Left ventricle myocardium inferior (tissue), 1 donor: ENCODE measurements at places on chromosomes 5 and 9.
A peak's percentile ranks its signal among the peaks of the same experiment; 100 is the strongest.

- no peak overlapping the region for H3K27ac ChIP-seq
- no peaks in the 10 kb centered on the region for H3K36me3 ChIP-seq
- H3K4me1 ChIP-seq = no peaks in the 10 kb centered on the region
- DNase-seq = peak; percentile 43
- H3K4me3 ChIP-seq = no peak overlapping the region
These were observed 46.7 kb downstream of the IL31RA start for GRCh38 chr5:55897905-55898304.

GRCh38 chr5:67699560-67699959, 503.0 kb upstream of the CD180 start:
- DNase-seq = no peak
- H3K27me3 ChIP-seq = no peaks in the 10 kb centered on the region
- no peak overlapping the region for H3K4me3 ChIP-seq
- no peaks in the 10 kb centered on the region for H3K36me3 ChIP-seq

- H3K36me3 ChIP-seq = no peaks in the 10 kb centered on the region
- no peaks in the 10 kb centered on the region for H3K27me3 ChIP-seq
- no peak overlapping the region for H3K27ac ChIP-seq
- H3K4me3 ChIP-seq = no peak overlapping the region
- no peaks in the 10 kb centered on the region for H3K4me1 ChIP-seq
These were observed 98.4 kb downstream of the FGF1 start for GRCh38 chr5:142587354-142587965.

DNA sequence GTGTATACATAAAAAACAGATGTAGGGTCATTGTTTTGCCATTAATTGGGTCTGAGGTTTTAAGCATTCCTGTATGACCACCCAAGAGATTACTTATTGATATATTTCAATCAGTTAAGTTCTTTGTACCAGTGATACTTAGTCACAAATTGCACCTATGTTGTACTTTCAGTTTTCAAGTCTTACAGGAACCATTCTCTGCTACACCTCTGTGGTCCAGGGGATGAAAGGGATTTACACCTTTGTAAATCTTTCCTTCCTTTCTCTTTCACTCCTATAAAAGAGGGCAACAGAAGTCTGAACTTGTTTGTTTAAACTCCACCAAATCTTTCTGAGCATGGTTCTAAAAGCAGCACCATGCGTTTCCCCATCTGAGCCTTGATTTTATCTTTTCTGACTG, 86.1 kb downstream of the DEPDC1B start:
- H3K4me1 ChIP-seq = no peaks in the 10 kb centered on the region
- no peak overlapping the region for H3K4me3 ChIP-seq
- no peaks in the 10 kb centered on the region for H3K36me3 ChIP-seq
- DNase-seq = no peak
- no peak overlapping the region for H3K27ac ChIP-seq

DNA sequence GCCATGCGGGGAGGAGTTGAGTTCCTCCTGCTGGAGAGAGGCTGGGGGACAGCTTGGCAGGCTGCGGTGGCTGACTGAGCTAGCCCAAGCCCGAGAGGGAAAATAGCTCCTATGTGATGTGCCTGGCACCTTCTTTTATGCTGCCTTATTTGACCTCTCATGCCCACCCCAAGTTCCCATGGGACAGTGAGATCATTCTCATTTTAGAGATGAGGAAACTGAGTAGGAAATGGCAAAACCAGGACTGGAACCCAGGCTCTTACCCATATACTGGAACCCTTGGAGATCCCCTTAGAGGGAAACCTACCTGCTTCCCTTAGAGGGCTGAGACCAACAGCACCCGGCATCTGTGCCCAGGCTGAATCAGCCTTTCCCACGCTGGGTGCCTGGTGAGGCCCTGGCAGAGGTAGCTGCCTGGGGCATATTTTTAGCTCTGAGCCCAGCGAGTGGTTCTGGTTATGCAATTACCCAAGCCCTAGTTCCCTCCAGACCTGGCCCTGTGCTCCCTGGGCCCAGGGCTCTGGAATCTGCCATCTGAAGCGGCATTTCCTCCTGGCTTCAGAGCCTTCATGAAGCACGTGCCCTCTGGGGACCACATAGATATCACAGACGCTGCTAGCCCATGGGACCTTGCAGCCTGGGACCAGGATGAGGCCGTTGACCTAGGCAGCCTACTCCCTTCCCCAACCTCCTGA, 23.6 kb downstream of the COL27A1 start:
- peak overlapping the region; percentile 82 for H3K27ac ChIP-seq
- H3K4me3 ChIP-seq = no peak overlapping the region
- peak; percentile 65 for DNase-seq
- peaks cover 98% of the 10 kb centered on the region for H3K4me1 ChIP-seq
- H3K36me3 ChIP-seq = no peaks in the 10 kb centered on the region
- H3K27me3 ChIP-seq = no peaks in the 10 kb centered on the region

DNA sequence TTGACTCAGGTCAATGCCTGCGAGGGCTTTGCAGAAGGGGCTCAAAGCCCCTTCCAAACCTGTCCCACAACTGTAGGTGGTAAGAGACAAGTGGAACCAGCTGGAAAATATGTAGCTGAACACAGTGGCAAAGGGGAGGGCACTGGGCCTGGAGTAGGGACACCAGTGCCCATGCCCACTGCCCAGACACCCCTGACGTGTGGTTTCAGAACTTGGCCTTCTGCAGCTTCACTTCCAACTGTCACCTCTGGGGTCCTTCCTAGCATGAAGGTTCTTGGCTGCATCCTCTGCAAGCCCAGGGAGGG, 233.1 kb upstream of the IRX1 start:
- no peaks in the 10 kb centered on the region for H3K36me3 ChIP-seq
- DNase-seq = no peak
- H3K4me3 ChIP-seq = no peak overlapping the region
- no peak overlapping the region for H3K27ac ChIP-seq
- H3K4me1 ChIP-seq = no peaks in the 10 kb centered on the region
- peaks cover 37% of the 10 kb centered on the region for H3K27me3 ChIP-seq

DNA sequence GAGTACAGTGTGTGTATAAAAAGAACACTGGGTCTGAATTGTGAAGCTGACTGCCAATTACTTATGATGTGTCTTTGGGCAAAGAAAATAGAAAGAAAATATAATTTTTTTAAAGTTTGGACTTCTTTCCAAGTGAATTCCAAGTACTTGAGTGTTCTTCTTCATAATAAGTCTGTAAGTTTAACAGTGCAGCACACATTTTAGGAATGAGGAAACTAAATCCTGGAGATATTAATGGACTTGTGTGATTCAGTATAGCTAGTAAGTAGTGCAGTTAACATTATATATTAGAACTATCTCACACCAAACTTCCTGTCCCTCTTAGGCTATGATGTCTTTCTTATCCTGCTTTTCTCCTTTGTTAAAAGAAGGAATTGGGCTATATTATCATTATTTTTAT, 1953.8 kb downstream of the MAT2B start:
- no peak for DNase-seq
- no peaks in the 10 kb centered on the region for H3K4me1 ChIP-seq
- H3K27ac ChIP-seq = no peak overlapping the region
- no peaks in the 10 kb centered on the region for H3K27me3 ChIP-seq
- no peaks in the 10 kb centered on the region for H3K36me3 ChIP-seq
